Fibroblast of mammary gland (primary cell): ENCODE measurements at places on chromosomes 3 and 15.

DNA sequence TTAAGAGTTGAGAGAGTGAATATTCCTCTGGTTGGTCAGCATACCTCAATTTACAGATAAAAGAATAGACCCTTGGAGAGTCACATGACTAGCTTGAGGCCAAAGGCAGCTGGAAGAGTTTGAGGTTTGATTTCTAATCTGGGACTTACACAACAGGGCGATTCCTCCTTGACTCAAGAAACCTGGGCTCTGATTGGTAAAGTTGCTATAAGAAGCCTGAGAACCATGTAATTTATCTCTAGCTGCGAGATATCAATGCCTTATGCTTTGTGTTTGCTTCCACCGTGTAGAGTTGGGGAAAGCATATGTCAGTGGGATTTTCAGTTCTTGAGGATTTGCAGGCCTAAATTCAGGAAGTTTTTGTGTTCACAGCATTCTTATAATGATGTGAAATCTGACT lies 206.0 kb downstream of the KLHL25 start:
- DNase-seq, result peak; percentile 57

- DNase-seq, result peak; percentile 54
Observed at GRCh38 chr3:124883766-124884473, 3.2 kb downstream of the ITGB5 start.

DNA sequence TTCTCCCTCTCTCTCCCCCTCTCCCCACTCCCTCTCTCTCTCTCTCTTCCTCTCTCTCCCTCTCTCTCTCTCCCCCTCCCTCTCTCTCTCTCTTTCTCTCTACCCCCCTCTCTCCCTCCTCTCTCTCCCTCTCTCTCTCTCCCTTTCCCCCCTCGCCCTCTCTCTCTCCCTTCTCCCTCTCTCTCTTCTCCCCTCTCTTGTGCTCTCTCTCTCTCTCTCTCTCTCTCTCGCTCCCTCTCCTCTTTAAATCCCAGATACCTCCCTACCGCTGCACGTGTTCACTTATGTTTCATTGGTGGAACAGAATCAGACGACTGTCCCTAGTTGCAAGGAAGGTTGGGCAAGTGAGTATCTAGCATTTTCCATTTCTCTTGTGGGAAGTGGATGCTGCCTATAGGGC lies 166.5 kb downstream of the EBLN2 start:
- DNase-seq, result no peak

DNA sequence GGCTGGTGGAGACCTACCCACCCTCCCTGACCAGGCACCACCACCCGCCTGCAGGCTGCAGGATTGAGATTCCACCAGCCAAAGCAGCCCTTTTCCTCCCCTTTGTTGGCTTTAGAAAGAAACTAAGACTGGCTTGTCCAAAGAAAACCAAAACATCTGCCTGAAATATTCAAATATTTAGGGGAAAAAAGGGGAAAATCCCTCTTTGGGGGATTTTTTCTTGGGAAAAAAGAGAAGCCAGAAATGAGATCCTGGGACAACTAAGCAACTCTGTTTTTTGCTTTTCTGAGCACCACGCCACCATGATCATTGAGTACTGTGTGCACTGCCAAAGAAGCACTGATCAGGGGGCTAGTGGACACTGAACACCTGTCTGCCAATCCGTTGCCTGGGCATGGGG lies 2.6 kb downstream of the DCLK3 start:
- no peak for DNase-seq
